Activated CD4-positive, alpha-beta memory T cell treated with anti-CD3 and anti-CD28 coated beads, Interleukin-2, amount 10 ng/mL, durations not matched to agents 7 days and 5 days (primary cell): ENCODE measurements at places on chromosomes 1 and 21. TPM values are rescaled to one million over a fixed set of nuclear protein-coding genes. Genes with fewer than 3 reads are reported as not detected.

GRCh38 chr1:48735796-48736195 lies 40.9 kb downstream of the BEND5 start:
- H3K36me3 ChIP-seq, result no peaks in the 10 kb centered on the region
- no peaks in the 10 kb centered on the region for H3K4me1 ChIP-seq
- DNase-seq, result no peak
- no peak overlapping the region for H3K27ac ChIP-seq

- no peaks in the 10 kb centered on the region for H3K4me1 ChIP-seq
- no peaks in the 10 kb centered on the region for H3K27me3 ChIP-seq
- H3K4me3 ChIP-seq, result no peak overlapping the region
- DNase-seq, result no peak
- no peak overlapping the region for H3K27ac ChIP-seq
Measured at GRCh38 chr21:27545754-27546349, 579.0 kb upstream of the ADAMTS5 start.

- peaks cover 17% of the 10 kb centered on the region for H3K4me1 ChIP-seq
- no peak for DNase-seq
- H3K27me3 ChIP-seq, result no peaks in the 10 kb centered on the region
- H3K36me3 ChIP-seq, result peaks cover 4% of the 10 kb centered on the region
- no peak overlapping the region for H3K4me3 ChIP-seq
- H3K27ac ChIP-seq, result no peak overlapping the region
Measured at GRCh38 chr21:42991992-42992740, 17.8 kb downstream of the PKNOX1 start.

The CHRNB2 gene
- not detected for total RNA-seq

DNA sequence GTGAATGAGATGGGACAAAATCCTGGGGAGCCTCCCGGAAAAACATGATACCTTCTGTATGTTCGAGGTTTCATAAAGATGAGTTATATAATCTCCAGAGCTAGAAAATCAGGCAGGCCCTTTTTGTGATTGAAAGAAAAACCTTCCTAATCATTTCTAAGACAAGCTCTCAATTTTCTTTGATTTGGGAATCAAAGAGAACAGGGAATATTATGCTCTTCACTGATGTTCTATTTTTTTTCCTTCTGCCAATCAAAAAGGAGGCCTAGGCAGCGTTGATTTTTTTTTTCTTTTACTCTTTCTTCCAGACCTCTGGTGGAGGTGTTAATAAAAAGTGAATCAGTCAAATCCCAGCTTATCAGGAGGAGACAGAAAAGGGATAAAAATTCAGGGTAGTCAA lies 34.5 kb downstream of the DIRAS3 start:
- H3K27me3 ChIP-seq, result no peaks in the 10 kb centered on the region
- H3K27ac ChIP-seq, result no peak overlapping the region
- no peaks in the 10 kb centered on the region for H3K4me1 ChIP-seq
- no peak for DNase-seq
- H3K4me3 ChIP-seq, result no peak overlapping the region
- no peaks in the 10 kb centered on the region for H3K36me3 ChIP-seq

The ADAMTSL4 gene
- 1.6 TPM for total RNA-seq

The TMOD4 gene
- 1.5 TPM for total RNA-seq

DNA sequence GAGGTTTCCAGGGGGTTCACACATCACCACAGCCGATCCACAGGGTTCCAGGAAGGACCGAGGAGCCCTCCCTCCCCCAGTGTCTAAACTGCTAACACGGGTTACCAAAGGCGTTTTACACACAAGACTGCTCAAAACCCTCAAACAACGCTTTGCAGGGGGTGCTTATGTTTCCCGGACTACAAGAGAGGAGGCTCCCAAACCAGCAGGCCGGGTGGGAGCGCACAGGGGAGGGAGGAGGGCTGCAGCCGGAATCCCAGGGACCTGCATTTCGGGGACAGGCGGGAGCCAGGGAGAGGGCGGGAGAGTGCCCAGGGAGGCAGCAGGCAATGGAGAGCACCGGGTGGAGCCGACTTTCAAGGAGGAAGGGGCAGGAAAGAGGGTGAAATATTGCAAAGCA lies 50.8 kb downstream of the ACBD3 start:
- DNase-seq, result no peak
- no peak overlapping the region for H3K4me3 ChIP-seq
- H3K27ac ChIP-seq, result no peak overlapping the region
- H3K4me1 ChIP-seq, result no peaks in the 10 kb centered on the region
- no peaks in the 10 kb centered on the region for H3K27me3 ChIP-seq

DNA sequence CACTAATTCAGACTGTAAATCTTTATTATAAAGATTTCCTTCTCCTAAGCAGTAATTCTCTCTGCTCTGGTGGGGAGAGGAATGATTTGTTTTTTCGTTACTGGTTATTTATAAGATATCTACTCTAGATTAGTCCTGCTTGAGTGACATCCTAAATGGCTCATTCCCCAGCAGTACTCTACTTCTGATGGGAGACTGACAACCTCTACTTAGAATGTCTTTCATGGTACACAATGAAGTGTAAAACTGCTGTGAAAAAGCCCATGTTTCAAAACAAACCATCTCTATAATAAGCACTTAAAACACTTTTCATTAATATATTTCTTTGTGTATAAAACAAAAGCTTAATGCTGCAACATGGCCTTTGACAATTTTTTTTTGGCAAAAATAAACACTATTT lies 33.9 kb upstream of the ESRRG start:
- no peaks in the 10 kb centered on the region for H3K36me3 ChIP-seq
- H3K27me3 ChIP-seq, result no peaks in the 10 kb centered on the region
- no peak overlapping the region for H3K27ac ChIP-seq
- no peaks in the 10 kb centered on the region for H3K4me1 ChIP-seq
- no peak overlapping the region for H3K4me3 ChIP-seq

The FAM72A gene
- total RNA-seq, result 34.1 TPM

DNA sequence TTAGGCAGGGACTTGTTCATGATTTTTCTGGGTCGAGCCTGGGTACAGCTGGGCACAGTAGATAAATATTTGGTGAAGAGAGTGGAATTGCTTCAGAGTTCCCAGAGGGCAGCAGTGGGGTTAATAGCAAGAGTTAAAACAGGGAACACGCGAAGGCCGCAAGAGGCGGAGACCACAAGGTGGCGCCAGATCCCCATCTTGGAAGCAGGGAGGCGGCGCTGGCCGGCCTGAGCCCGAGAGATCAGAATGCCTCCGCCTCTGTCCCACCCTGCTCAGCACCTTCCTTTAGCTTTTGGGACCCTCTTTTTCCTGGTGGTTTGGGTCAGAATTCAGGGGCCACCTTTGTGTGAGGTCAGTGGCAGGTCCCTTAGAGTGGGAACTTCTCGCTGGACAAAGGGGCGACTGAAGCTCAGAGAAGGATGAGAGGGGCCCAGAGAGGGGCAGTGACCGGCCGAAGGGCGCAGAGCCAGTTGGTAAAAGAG lies 6.5 kb upstream of the PADI2 start:
- peak; percentile 80 for DNase-seq
- H3K4me1 ChIP-seq, result no peaks in the 10 kb centered on the region
- H3K27ac ChIP-seq, result no peak overlapping the region
- H3K36me3 ChIP-seq, result no peaks in the 10 kb centered on the region
- peaks cover 11% of the 10 kb centered on the region for H3K27me3 ChIP-seq

GRCh38 chr1:222382171-222382570 lies 165.7 kb downstream of the HHIPL2 start:
- no peak overlapping the region for H3K27ac ChIP-seq
- H3K36me3 ChIP-seq, result no peaks in the 10 kb centered on the region
- no peak for DNase-seq
- H3K27me3 ChIP-seq, result no peaks in the 10 kb centered on the region
- H3K4me3 ChIP-seq, result no peak overlapping the region

- H3K4me1 ChIP-seq, result peaks cover 1% of the 10 kb centered on the region
- DNase-seq, result no peak
- no peak overlapping the region for H3K27ac ChIP-seq
- no peaks in the 10 kb centered on the region for H3K27me3 ChIP-seq
- peaks cover 27% of the 10 kb centered on the region for H3K36me3 ChIP-seq
Measured at GRCh38 chr1:32232558-32233304, 10.5 kb downstream of the EIF3I start.

- H3K4me3 ChIP-seq, result no peak overlapping the region
- H3K36me3 ChIP-seq, result peaks cover 14% of the 10 kb centered on the region
- no peaks in the 10 kb centered on the region for H3K27me3 ChIP-seq
Measured at GRCh38 chr21:45108034-45108790, 33.8 kb downstream of the ADARB1 start.

DNA sequence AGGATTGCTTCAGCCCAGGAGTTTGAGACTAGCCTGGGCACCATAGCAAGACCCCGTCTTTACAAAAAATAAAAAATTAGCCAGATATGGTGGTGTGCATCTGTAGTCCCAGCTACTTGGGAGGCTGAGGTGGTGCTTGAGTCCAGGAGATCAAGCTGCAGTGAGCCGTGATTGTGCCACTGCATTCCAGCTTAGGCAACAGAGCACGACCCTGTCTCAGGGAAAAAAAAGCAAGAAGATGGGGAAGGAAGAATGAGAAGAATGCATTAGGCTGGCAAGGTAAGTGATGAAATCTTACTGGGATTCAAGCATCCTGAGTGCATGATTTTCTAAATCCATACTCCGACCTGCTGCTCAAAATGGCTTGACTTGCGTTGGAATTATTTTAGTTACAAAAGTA lies 6.8 kb downstream of the PCP4L1 start:
- no peak overlapping the region for H3K4me3 ChIP-seq
- peaks cover 30% of the 10 kb centered on the region for H3K27me3 ChIP-seq
- no peak for DNase-seq
- H3K4me1 ChIP-seq, result peaks cover 2% of the 10 kb centered on the region
- no peaks in the 10 kb centered on the region for H3K36me3 ChIP-seq

GRCh38 chr1:171103862-171104261 lies 13.2 kb downstream of the FMO3 start:
- H3K36me3 ChIP-seq, result no peaks in the 10 kb centered on the region
- H3K4me1 ChIP-seq, result no peaks in the 10 kb centered on the region
- DNase-seq, result no peak
- H3K4me3 ChIP-seq, result no peak overlapping the region
- H3K27ac ChIP-seq, result no peak overlapping the region

- peaks cover 64% of the 10 kb centered on the region for H3K27me3 ChIP-seq
- H3K27ac ChIP-seq, result no peak overlapping the region
- H3K36me3 ChIP-seq, result peaks cover 2% of the 10 kb centered on the region
- peaks cover 10% of the 10 kb centered on the region for H3K4me1 ChIP-seq
- peak overlapping the region; percentile 60 for H3K4me3 ChIP-seq
- peak; percentile 23 for DNase-seq
Measured at GRCh38 chr1:7705048-7705907, 65.8 kb upstream of the VAMP3 start.

DNA sequence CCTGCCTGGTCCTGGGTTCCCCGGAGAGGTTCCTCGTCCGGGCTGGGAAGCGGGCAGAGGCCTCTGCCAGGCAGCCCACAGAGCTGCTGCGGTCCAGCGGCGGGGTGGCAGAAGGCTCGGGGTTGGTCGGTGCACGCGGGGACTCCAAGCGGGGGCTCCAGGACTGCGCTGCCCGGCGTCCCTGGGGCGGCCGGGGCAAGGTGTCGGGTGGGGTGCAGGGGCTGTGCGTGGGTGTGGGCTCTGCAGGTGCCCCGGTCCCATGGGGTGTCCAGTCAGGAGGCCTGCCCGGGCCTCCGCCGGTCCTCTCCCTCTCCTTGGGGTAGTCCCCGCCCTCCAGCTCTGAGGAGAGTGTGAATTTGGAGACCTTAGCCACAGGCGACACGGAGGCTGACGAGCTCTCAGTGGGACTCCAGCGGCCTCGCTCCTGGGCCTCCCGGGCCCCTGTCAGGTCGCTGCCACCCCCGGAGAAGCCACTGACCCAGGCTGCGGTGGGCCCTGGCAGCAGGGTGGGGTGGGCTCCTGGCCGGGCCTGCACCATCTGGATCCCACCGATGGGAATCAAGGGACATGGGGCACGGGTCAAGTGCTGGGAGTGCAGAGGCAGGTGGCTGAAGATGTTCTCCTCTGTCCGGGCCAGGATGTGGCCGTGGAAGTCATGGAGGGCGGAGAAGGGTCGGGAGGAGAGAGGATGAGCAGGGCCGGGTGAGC lies 26.2 kb upstream of the EDN2 start:
- H3K27ac ChIP-seq, result no peak overlapping the region
- peaks cover 25% of the 10 kb centered on the region for H3K36me3 ChIP-seq
- no peak overlapping the region for H3K4me3 ChIP-seq
- DNase-seq, result no peak

DNA sequence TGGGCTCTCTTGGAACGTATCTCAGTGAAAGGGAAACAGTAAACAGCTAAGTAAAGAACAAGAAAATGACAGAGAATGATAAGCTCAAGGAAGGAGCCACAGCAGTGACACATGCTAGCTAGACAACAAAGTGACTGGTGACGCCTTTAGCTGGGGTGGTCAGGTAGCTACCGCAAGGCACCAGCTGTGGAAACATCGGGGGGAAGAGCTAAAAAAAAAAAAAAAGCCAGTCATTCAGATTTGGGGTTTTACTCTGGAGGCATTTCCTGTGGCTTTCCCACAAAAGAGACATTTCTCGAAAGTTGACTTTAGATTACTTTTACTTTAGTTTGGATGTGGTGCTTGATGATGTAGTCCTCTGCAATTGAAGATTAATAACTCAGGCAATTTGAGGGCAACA lies 2.1 kb downstream of the FHAD1 start:
- peaks cover 75% of the 10 kb centered on the region for H3K27me3 ChIP-seq
- peak overlapping the region; percentile 7 for H3K4me3 ChIP-seq
- peaks cover 5% of the 10 kb centered on the region for H3K36me3 ChIP-seq
- DNase-seq, result peak; percentile 80

GRCh38 chr1:92968138-92969032 lies 7.1 kb upstream of the DIPK1A start:
- no peak overlapping the region for H3K4me3 ChIP-seq
- no peak for DNase-seq
- H3K27ac ChIP-seq, result no peak overlapping the region

The RNU1-2 gene
- total RNA-seq, result 1,570 TPM

DNA sequence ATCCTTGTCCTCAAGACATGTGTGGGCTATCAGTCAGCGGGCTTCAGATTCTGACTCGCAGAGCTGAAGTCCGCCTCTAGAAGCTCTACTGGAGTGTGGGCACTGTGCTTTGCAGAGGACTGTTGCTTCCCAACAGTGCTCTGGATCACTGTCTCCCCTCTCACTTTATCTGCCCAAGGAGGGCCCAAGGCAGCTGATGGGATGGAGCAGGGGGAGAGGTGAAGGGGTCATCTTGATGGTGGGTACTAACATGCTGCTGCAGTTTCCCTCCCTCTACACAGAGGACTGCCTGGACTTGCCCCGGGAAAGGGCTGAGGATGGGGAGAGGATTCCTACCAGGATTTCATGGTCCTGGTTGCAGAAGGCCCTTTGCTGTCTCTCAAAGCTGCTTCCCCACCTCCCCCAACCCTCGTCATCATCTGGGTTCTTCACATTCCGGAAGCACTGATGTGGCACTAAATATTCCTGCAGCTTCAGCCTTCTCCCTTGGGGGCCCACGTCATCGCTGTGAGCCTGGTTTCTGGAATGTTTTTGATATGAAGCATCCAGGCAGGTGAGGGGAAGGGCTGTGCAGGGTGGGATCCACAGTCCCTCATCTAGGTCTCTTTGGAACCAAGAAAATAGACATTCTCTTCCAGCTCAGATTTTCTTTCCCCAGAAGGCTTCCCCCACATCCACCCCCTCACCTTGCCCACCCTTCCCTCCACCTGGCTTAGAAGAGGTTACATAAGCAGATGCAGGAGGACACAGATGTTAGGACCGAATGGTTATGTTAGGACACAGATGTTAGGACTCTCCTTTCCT lies 23.2 kb downstream of the NUAK2 start:
- H3K27me3 ChIP-seq, result peaks cover 8% of the 10 kb centered on the region
- no peak overlapping the region for H3K4me3 ChIP-seq
- no peak for DNase-seq
- H3K36me3 ChIP-seq, result peaks cover 10% of the 10 kb centered on the region
- no peak overlapping the region for H3K27ac ChIP-seq

- H3K27me3 ChIP-seq, result no peaks in the 10 kb centered on the region
- no peak for DNase-seq
- no peaks in the 10 kb centered on the region for H3K36me3 ChIP-seq
- no peaks in the 10 kb centered on the region for H3K4me1 ChIP-seq
- no peak overlapping the region for H3K4me3 ChIP-seq
- H3K27ac ChIP-seq, result no peak overlapping the region
Measured at GRCh38 chr21:38315122-38315521, 58.3 kb downstream of the KCNJ15 start.
